Activated T-cell treated with anti-CD3 and anti-CD28 coated beads, Interleukin-2, amount 50 U/mL, for 24 hours (primary cell): ENCODE measurements at places on chromosomes 6 and 20.

- no peak overlapping the region for H3K27ac ChIP-seq
- no peaks in the 10 kb centered on the region for H3K36me3 ChIP-seq
- no peak overlapping the region for H3K4me3 ChIP-seq
- H3K27me3 ChIP-seq: peaks cover 6% of the 10 kb centered on the region
These were observed 142.6 kb downstream of the ADGRG6 start for GRCh38 chr6:142444376-142444775.

GRCh38 chr20:11880680-11881079 is 37.0 kb upstream of the BTBD3 start:
- no peak overlapping the region for H3K27ac ChIP-seq
- H3K27me3 ChIP-seq: peaks cover 7% of the 10 kb centered on the region

DNA sequence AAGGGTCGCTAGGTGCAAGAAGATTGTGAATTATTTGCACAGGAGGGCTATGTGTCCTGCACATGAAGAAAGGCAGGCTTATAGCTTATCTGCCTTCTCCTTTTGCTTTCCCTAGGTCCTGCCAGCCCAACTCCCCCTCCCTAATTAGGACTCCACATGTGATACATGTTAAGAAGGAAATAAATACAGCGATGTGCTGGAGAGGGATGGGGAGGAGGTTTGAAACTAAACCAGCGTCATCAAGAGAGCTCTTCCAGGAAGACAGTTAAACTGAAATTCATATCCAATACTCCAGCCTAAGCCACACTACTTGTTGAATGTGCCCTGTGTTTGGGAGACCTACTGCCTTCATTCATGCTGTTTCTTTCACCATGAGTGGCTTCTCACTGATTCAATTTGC is 34.9 kb upstream of the UTRN start:
- no peak overlapping the region for H3K4me3 ChIP-seq
- no peak for DNase-seq
- H3K36me3 ChIP-seq: no peaks in the 10 kb centered on the region
- peaks cover 19% of the 10 kb centered on the region for H3K27me3 ChIP-seq

DNA sequence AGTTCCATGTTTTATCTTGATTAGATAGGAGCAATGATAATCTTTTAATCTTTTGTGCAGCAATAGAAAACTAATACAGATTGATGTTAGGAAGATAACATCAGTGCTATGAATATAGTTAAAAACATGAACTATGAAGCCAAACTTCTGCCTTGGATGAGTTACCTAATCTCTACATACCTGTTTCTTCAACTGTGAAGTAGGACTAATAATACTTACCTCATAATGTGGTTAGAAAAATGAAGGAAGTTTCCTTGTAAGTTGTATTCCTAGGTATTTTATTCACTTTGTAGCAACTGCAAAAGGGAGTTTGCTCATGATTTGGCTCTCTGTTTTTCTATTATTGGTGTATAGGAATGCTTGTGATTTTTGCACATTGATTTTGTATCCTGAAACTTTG is 111.9 kb downstream of the FRK start:
- H3K36me3 ChIP-seq: no peaks in the 10 kb centered on the region
- H3K27ac ChIP-seq: no peak overlapping the region
- no peaks in the 10 kb centered on the region for H3K27me3 ChIP-seq
- no peak overlapping the region for H3K4me3 ChIP-seq
- no peaks in the 10 kb centered on the region for H3K4me1 ChIP-seq
- no peak for DNase-seq

DNA sequence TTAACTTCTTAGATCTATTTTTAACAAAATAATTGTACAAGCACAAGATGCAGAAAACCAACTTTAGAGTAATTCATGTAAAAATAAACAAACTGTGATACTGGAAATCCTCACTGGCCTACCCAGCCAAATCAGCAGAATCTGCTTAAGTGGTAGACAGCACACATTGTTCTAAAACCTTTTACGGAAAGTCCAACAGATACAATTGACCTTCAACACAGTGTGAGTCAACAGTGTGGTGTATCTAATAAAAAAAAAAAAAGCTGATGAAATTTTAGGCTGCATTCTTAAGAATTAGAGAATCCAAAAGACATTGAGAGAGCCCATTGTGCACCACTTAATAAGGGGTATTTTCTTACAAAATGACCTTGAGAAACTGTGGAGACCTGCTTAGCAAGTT is 174.5 kb downstream of the COL21A1 start:
- no peak for DNase-seq
- no peaks in the 10 kb centered on the region for H3K4me1 ChIP-seq
- no peaks in the 10 kb centered on the region for H3K27me3 ChIP-seq
- no peaks in the 10 kb centered on the region for H3K36me3 ChIP-seq
- no peak overlapping the region for H3K4me3 ChIP-seq

DNA sequence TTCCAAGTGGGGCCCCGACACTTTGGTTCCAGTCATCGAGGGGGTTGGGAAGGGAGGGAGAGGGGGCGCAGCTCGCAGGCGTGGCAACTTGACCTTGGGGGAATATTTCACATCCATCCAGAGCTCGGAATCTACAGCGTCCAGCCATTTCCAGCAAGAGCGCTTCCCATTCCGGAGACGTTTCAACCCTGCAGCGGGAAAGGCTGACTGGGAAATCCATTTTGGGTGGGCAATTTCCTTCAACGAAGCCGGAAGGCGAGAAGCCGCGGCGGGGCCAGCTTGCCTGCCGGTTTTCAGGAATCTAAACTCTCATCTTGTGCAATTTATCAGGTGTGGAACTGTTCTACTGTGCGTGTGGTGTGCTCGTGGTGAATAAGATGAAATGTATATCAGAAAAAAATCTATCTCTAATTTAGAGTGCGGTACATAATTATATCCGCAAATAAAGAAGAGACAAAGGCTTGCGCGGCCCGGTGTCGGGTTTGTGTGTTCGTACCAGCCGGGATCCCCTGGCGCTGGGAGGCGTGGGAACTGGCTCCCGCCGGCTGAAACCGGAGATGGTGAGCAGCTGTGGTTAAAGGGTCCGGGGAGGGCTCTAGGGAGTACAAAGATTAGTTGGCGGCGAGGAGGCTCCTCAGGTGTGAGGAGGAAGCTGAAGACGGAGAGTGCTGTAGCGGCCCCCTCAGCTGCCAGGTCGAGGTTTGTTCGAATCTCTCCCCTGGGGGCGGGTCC is 4.8 kb downstream of the SLC32A1 start:
- peak; percentile 47 for DNase-seq
- peaks cover 94% of the 10 kb centered on the region for H3K27me3 ChIP-seq
- peaks cover 60% of the 10 kb centered on the region for H3K4me1 ChIP-seq
- H3K36me3 ChIP-seq: no peaks in the 10 kb centered on the region
- peak overlapping the region; percentile 31 for H3K4me3 ChIP-seq

DNA sequence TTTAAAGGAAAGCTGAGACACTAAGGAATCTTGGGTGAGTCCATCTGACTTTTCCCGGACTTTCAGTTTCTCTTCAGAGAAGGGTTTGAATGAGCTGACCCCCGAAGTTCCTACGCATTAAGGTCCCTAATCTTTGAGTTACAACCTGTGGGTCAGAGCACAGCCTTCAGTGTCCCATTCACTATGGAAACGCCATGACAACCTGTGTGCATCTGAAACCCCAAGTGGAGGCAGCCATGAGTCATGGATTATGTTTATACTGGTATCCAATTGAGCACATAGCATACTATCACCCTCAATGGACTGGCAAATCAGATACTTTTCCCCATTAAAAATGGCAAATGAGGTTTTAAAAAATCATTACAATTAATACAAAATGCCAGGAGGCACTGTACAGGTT is 11.4 kb downstream of the MYLK4 start:
- no peak overlapping the region for H3K4me3 ChIP-seq
- DNase-seq: no peak
- H3K27me3 ChIP-seq: no peaks in the 10 kb centered on the region
- H3K4me1 ChIP-seq: peaks cover 13% of the 10 kb centered on the region
- H3K36me3 ChIP-seq: no peaks in the 10 kb centered on the region

DNA sequence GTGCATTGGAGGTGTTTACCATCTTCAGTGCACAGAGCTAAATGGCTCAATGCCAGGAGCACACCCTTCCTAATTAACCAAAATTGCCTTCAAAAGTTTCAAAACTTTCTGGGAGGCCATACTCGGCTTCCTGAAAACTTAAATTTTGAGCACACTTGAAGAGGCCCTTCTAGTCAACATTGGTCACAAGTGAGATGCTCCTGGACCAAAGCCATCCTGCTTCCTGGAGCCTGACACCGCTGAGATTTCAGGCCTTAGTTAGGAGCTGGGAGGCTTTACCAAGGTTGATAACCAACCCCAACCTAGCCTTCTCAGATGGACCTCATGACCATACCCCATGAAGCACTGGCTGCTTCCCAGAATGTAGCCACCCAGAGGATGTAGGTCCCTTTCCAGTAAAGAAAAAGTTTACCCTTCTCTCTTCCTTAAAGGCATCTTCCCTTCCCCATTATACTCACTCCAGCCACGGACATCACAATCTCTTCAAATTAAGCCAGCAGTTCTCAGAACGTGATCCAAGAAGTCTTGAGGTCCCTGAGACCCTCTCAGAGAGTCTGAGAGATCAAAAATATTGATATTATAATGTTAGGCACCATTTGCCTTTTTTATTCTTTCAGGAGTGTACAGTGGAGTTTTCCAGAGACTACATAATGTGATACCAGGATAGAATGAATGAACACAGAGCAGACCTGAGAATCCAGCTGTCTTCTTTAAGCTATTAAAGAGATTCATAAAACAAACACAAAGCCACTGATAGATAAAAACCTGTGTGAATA is 32.8 kb upstream of the SPTLC3 start:
- H3K4me3 ChIP-seq: no peak overlapping the region
- peaks cover 2% of the 10 kb centered on the region for H3K27me3 ChIP-seq
- no peaks in the 10 kb centered on the region for H3K4me1 ChIP-seq
- DNase-seq: no peak
- no peak overlapping the region for H3K27ac ChIP-seq
- H3K36me3 ChIP-seq: no peaks in the 10 kb centered on the region

- no peaks in the 10 kb centered on the region for H3K36me3 ChIP-seq
- no peak overlapping the region for H3K27ac ChIP-seq
- no peak overlapping the region for H3K4me3 ChIP-seq
- H3K27me3 ChIP-seq: peaks cover 18% of the 10 kb centered on the region
- no peaks in the 10 kb centered on the region for H3K4me1 ChIP-seq
These were observed 86.2 kb downstream of the RIPOR3 start for GRCh38 chr20:50605136-50605535.

GRCh38 chr6:112141707-112142106 is 54.3 kb downstream of the FAM229B start:
- DNase-seq: no peak
- peaks cover 7% of the 10 kb centered on the region for H3K27me3 ChIP-seq
- H3K27ac ChIP-seq: no peak overlapping the region
- no peak overlapping the region for H3K4me3 ChIP-seq
- no peaks in the 10 kb centered on the region for H3K36me3 ChIP-seq

DNA sequence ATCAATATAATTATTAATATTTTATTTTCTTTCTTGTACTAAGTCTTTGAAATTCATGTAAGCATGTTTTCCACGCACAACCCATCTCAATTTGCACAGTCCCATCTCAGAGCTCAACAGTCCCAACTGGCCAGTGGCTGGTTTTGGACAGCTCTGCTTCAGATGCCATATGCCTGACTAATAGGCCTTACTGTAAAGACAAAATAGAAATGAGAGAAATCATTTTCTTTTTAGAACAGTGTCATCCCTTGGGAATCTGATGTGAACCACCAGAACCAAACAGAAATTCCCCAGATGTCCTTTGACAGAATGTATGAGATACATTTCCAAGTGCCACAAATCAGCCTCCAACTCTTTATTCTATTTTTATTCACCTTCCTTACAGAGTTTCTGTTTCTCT is 338.9 kb downstream of the ESR1 start:
- DNase-seq: no peak
- H3K4me3 ChIP-seq: no peak overlapping the region
- H3K27me3 ChIP-seq: no peaks in the 10 kb centered on the region
- peaks cover 2% of the 10 kb centered on the region for H3K4me1 ChIP-seq

DNA sequence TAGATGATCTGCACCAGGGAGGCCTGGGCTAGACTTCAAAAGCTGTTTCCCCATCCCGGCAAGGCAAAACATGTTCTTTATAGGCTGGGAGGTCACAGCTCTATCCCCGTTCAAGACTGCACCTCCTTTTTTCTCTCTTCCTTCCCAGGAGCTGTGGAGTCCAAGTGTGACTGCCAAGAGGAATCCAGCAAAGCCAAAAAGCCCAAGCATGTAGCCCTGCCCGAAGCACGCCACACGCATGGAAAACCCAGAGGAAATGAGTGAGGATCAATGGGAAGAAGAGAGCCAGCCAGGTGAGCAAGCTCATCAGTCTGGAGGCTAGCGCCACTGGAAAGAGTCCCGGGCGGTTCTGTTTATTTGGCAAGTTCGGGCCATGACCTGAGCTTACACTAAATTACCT is 240.4 kb downstream of the PRL start:
- H3K27me3 ChIP-seq: peaks cover 7% of the 10 kb centered on the region
- no peak for DNase-seq
- no peaks in the 10 kb centered on the region for H3K36me3 ChIP-seq

DNA sequence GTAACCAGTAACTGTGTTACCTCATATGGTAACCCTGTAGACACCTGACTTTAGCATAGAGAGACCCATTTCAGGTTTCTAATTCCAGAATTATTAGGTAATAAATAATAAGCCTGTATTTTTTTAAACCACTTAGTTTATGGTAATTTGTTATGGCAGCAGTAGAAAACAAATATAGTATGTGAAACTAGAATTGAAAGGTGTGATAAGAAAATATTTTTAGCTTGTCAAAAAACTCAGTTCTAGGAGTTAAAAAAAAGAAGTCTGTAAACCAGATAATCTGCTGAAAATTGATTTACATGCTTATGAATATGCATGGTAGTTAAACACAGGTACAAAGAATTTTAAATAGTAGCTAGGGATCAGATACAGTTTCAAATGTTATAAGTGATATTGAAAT is 695.0 kb upstream of the GJE1 start:
- no peak for DNase-seq
- no peaks in the 10 kb centered on the region for H3K36me3 ChIP-seq
- no peak overlapping the region for H3K27ac ChIP-seq
- H3K27me3 ChIP-seq: no peaks in the 10 kb centered on the region

DNA sequence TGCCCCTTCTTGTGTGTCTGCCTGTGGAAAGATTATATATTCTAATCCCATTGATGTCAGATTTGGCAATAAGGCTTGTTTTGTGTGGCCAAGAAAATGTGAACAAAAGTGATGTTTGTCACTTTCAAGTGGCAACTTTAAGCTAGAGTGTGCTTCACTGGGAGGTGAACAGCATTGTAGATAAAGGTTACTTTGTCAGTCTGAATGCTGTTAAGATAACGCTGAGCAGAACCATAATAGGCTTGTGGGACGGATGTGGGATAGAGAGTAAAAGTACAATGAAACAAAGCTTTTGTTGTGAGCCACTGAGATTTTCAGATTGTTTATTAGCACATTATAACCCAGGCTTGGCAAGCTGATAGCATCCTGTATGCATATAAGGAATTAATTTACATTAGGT is 303.8 kb upstream of the MAN1A1 start:
- no peak for DNase-seq
- H3K4me3 ChIP-seq: no peak overlapping the region
- H3K27ac ChIP-seq: no peak overlapping the region
- H3K27me3 ChIP-seq: no peaks in the 10 kb centered on the region
- H3K36me3 ChIP-seq: no peaks in the 10 kb centered on the region

- H3K4me3 ChIP-seq: no peak overlapping the region
- H3K27me3 ChIP-seq: peaks cover 44% of the 10 kb centered on the region
- DNase-seq: no peak
- H3K4me1 ChIP-seq: no peaks in the 10 kb centered on the region
These were observed 65.0 kb upstream of the NHSL1 start for GRCh38 chr6:138564170-138564721.

- DNase-seq: no peak
- no peak overlapping the region for H3K4me3 ChIP-seq
- H3K36me3 ChIP-seq: no peaks in the 10 kb centered on the region
- H3K27ac ChIP-seq: no peak overlapping the region
These were observed 78.4 kb downstream of the CDH4 start for GRCh38 chr20:61330441-61330840.

- DNase-seq: no peak
- no peaks in the 10 kb centered on the region for H3K36me3 ChIP-seq
- no peaks in the 10 kb centered on the region for H3K27me3 ChIP-seq
- H3K27ac ChIP-seq: no peak overlapping the region
- no peaks in the 10 kb centered on the region for H3K4me1 ChIP-seq
These were observed 151.1 kb upstream of the JAG1 start for GRCh38 chr20:10824750-10825500.
